ENCODE measurements at places on chromosomes 12 and 14.

DNA sequence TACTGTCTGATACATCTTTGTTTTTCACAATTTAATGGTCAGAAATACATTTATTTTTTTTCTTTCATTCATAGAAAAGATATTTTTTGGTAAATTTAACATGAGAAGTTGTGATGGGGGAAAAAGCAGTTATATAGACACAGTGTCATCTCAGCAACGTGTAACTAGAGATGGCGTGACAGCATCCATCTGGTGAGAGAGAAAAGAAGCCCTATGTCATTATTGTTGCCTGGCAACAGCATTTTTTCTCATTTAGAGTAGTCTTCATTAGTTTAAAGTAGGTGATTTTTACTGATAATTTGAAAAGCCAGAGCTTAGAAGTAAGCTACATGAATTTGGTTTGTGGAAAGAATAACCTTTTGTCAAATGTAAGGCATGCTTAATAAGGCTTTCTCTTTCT lies 128.6 kb downstream of the ACSS3 start:
- no peak for DNase-seq

DNA sequence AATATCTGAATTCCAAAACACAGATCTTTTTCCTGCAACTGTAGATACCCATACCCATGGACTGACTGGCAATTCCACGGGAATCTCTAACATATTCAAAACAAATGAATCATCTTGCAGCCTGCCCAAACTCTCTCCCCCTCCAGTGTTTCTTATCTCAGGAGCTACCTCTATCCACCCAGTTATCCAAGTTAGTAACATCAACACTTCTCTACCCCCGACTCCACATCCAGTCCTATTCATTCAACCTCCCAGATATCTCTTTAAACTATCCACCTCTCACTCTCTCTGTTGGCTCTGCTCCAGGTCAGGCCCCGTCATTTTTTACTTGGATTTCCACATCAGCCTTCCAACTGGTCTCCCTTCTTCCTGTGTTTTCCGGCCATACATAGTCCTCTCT lies 6.7 kb upstream of the KCNH5 start:
- DNase-seq = no peak

GRCh38 chr12:31318657-31319269 lies 7.2 kb downstream of the SINHCAF start:
- DNase-seq = no peak

- peak; percentile 2 for DNase-seq
Observed at GRCh38 chr12:89162589-89163261, 189.6 kb downstream of the DUSP6 start.

GRCh38 chr14:68145036-68145435 lies 325.5 kb downstream of the RAD51B start:
- no peak for DNase-seq

GRCh38 chr14:58807191-58807590 lies 169.4 kb downstream of the DACT1 start:
- DNase-seq = no peak

GRCh38 chr12:82781309-82781997 lies 94.7 kb downstream of the TMTC2 start:
- no peak for DNase-seq

DNA sequence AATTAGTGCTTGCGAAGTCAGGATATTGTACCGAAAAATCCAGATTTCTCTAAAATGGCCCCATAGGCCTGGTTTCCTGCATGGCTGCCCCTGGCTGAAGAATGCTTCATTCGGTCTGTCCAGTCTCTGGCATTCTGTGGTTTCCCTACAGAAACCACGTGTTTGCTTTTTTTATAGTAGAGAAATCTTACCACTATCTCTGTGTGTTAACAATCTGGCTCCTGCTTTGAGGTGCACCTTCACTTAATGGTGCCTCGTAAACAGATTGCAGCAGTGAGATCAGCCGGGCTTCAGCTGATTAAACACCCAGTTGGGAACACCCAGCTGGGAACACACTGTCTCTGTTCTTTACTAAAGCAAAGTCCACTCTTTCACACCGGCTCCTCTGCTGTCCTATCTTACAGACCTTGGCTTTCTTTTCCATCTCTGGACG lies 6.7 kb upstream of the DNAAF2 start:
- DNase-seq = no peak

GRCh38 chr14:37417833-37418232 lies 177.2 kb downstream of the FOXA1 start:
- DNase-seq = no peak

DNA sequence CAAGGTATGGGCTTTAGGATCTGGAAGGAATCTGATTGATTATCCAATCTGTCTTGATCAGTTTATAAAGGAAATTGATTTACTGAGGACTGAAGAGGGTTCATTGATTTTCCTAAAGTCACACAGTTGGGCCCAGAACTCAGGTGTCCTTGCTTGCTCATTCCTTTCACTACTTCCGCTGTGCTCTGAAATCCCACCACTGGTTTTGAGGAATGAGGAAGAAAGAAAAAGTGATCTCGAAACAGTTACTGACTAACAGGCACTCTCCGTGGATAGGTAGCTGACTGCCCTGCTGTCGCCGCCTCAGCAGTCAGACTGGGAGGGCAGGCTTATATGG lies at the start of gene FITM1:
Gene FITM1 (plus strand): TSS at position 280 of the 337 bp plus-strand sequence. CDS start 905 bp downstream, outside the sequence.
- no peak for DNase-seq

GRCh38 chr14:61719344-61720293 lies 24.3 kb downstream of the HIF1A start:
- DNase-seq = no peak

DNA sequence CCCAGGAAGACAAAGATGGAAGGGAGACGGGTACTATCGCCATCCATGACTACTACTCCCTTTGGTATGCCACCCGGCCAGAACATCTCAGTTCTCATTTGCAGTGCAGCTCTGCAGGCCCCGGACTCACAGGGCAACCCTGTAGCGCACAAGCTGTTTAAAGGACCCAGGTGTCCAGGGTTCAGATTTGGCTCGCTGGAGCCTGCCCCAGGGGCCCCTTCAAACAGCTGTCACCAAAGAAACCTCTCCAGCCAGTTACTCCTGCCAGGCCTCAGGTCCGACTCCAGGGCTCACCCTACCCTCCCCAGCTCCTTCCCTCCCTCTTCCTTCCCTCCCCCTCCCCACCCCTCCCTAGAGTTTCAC lies 5.5 kb upstream of the CHD4 start:
- no peak for DNase-seq

DNA sequence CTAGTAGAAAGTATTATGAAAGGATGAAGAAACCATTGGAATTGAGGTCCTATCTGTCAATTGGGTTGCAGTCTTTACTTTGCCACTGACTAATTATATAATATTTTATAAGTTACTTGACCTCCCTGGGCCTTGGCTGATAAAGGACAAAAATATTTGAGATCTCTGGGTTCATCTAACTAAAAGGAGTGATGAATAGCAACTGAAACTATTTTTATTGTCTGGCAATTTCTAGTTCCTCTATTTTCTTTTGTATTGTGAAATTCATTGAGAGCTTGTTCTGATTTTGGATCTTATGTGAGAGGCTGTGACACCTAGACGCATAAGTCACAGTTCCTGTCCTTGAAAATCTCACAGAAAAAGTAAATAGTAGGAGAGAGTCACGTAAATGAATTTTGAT lies 415.7 kb upstream of the ATP2B1 start:
- no peak for DNase-seq

DNA sequence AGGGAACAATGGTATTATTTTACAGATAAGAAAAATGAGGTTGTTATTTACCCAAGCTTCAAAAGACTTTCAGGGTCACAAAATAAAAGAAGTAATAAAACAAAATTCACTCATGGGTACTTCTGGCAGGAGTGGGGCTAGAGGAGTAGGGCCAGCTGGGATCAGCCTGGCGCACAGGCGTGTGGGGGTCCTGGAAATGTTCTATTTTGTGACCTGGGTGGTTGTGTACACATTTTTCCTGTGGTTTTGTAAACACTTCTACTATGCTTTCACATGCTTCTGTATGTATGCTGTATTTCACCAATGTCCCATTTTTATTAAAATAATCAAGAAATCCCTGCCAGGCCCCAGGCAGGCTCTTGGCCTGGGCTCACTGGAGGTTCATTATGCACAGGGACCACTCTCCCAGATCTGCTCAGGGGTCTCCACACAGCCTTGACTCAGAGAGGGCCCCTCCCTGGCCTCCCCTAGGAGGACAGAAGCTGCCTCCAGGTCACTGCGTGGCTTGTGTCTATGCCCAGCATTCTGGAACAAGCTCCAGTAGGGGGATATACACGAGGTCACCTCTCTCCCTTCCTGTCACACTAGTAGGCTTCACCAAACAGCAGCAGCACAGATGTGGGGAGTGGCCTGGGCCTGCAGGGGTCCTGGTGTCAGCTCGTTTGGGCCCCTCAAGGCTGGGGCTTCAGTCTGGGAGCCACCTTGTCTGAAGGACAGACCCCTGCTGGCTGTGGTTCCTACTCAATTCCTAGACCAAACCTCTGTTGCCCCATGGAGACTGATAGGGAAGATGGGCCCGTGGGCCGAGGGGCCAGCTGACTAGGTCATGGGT lies 37.8 kb downstream of the ANAPC7 start:
- DNase-seq = no peak

GRCh38 chr14:91371011-91371989 lies 46.3 kb downstream of the CCDC88C start:
- DNase-seq = no peak

DNA sequence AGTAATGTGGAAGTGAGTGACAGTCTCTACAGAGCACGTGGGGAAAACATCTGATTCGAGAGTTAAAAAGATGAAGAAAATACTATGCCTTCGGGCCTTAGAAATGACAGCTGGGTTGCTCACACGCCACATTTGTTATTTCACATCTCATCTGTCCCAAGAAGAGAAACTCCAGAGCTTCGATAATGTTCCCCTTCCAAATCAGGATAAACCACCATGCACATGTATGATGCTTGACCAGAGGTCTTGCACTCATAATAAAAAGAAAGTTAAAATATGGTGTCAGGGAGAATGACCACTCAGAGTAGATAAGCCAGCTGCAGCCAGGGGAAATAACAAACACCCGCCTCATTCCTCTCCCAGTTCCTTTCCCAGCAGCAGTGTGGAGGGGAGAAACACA lies 34.6 kb downstream of the NIN start:
- DNase-seq = no peak

DNA sequence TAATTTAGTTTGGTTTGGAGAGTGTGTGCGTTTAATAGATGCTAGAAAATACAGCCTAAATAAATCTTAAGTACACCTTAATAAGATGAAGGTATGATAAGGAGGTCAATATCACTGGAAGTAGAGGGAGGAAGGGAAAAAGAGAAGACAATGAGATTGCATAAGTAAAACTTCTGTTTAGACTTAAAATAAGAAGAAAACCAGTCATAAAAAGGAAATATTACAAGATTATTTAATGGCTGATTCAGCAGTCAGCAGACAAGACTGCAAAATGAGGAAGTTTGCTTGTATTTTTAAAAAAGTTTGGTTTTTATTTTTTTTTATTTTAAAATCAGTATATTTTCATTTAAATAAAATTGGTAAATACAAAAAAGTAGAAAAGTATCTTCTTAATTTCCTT lies 3.2 kb downstream of the SLC38A6 start:
- DNase-seq = no peak

DNA sequence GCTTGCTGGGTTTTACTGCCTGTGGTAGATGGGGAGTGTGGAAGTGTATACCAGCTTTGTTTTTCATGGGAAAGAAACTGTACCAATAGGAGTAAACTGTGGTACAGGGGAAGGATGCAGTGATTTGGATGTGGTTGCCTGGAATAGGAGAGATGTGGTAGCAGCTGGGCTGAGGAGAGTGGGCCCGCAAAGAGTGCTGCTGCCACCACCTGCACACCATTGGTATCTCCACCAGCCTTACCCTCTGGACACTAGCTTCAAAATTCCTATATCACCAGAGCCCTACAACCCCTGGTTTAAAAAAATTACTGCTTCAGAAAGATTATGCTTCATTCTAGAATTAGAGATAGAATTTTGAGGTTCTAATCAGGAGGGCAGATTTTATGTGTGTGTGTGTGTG lies 53.6 kb downstream of the AKAP6 start:
- no peak for DNase-seq

- no peak for DNase-seq
Observed at GRCh38 chr14:60353420-60353819, 104.4 kb downstream of the PPM1A start.

GRCh38 chr14:87411370-87411769 lies 581.6 kb downstream of the GALC start:
- no peak for DNase-seq

DNA sequence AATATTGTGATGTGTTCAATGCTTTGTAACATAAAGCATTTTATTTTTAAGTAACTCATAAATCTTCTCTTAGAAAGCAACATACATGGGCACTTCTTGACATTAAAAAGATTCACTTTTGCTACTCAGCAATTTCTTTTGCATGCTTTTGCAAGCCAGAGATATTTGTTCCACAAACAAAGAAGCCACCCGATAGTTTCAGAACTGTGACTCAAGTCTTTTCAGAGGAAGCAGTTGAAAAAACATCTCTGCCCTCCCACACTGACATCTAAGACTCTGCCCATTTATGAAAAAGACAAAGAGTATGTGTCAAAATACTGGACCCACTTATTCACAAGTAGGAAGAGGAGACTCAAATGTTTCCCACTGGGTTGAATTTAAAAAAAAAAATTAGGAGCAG lies 7.5 kb downstream of the APPL2 start:
- no peak for DNase-seq

- DNase-seq = no peak
Observed at GRCh38 chr14:24398293-24398652, 530 bp upstream of the NYNRIN start.

- DNase-seq = no peak
Observed at GRCh38 chr14:69680297-69680696, 68.9 kb downstream of the SUSD6 start.

- DNase-seq = no peak
Observed at GRCh38 chr12:102549691-102550090, 69.3 kb upstream of the IGF1 start.

DNA sequence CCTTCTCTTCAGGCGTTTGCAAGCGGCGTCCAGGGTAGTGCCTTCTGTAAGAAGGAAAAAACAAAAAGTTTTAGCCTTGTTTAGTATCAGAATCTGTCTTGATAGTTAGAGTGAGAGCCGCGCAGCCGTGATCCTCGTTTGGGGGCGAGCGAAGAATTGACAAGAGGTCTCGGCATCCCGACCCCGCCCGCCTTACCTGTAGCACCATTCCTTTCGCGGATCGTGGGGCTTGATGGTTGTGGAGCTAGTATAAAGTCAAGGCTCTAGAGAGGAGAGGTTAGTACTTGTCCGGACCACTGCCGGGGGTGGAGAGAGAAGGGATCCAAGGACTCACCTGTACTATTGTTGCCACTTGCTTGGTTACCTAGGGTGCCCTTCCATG lies 494 bp downstream of the TMTC3 start:
- no peak for DNase-seq

GRCh38 chr12:106066051-106066705 lies 72.6 kb downstream of the NUAK1 start:
- DNase-seq = no peak

All from CD4-positive, alpha-beta memory T cell (primary cell).